Psoas muscle (tissue), 8 donors: ENCODE measurements at places on chromosomes 11 and 22. TPM values are rescaled to one million over a fixed set of nuclear protein-coding genes. Genes with fewer than 3 reads are reported as not detected.

RASD2 gene
- total RNA-seq: 3.5 TPM

ZFTA gene
- total RNA-seq: 8.2 TPM

TLCD5 gene
- total RNA-seq: 2.5 TPM

CD248 gene
- 8.8 TPM for total RNA-seq

MS4A1 gene
- not detected for total RNA-seq

OR51A7 gene
- total RNA-seq: not detected

ARL2 gene
- total RNA-seq: 109 TPM

BDNF gene
- total RNA-seq: 0.17 TPM

C11orf98 gene
- 29.8 TPM for total RNA-seq

GRCh38 chr11:95358511-95359340, 127.7 kb upstream of the SESN3 start:
- DNase-seq: no peak

GRCh38 chr11:27115051-27115650, 74.5 kb downstream of the BBOX1 start:
- no peak for DNase-seq

- no peak for DNase-seq
Observed at GRCh38 chr22:26708256-26709009, 51.0 kb downstream of the MIAT start.

DNA sequence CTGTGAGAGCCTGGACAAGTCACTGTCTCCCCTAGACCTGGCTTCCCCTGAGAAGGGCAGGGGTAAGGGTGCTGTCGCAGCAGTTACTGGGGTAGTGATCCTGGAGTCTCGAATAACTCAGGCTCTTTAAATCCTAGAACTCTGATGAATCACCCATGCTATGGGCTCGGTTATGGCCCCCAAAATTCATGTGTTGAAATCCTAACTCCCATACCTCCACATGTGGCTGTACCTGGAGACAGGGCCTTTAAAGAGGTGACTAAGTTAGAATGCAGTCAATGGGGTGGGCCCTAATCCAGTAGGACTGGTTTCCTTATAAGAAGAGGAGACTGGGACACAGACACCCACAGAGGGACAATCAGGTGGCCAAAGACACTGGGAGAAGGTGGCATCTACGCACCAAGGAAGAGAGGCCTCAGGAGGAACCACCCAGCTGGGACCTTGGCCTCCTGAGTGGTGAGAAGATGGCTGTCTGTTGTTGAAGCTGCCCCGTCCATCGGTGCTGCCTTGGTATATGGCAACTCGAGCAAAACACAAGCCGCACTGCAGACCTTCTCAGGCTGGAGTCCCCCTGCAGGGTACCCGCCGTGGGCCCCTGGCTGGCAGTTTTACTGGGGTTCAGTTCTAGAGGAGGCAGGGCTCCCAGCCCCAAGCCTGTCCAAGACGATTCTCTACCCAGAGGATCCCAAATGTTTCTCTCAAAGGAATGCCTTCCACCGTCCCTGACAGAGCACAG, 48.8 kb upstream of the SHISAL1 start:
- DNase-seq: peak; percentile 7

DNA sequence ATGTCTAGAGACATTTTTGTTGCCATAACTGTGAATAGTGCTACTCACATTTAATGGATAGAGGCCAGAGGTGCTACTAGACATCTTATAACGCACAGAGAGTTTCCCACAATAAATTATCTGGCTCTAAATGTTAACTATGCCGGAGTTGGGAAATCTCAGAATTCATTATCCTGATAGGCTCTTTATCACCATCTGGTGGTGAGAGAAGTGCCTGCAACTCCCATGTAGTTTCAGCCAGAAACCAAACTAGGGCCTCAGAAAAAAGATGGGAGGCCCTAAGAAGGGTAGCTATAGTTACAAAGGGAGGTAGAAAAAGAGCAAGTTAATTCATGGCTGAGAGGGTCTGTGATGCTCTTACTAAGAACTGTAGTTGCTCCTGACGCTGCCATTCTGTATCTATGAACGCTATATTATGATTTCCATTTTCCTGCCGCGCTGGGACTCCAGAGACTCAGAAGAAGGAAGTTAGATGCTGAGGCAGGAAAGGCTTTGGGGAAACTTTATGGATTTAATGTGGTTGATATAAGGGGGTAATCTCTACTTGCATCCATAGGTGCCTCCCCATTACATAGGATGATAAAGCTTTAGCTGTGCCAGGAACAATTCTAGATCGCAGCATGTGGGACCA, 22.9 kb upstream of the MRPL17 start:
- no peak for DNase-seq

- DNase-seq: no peak
Observed at GRCh38 chr11:74723511-74723910, 7.7 kb downstream of the CHRDL2 start.

- no peak for DNase-seq
Observed at GRCh38 chr11:111557425-111558111, 17.0 kb downstream of the LAYN start.

DNA sequence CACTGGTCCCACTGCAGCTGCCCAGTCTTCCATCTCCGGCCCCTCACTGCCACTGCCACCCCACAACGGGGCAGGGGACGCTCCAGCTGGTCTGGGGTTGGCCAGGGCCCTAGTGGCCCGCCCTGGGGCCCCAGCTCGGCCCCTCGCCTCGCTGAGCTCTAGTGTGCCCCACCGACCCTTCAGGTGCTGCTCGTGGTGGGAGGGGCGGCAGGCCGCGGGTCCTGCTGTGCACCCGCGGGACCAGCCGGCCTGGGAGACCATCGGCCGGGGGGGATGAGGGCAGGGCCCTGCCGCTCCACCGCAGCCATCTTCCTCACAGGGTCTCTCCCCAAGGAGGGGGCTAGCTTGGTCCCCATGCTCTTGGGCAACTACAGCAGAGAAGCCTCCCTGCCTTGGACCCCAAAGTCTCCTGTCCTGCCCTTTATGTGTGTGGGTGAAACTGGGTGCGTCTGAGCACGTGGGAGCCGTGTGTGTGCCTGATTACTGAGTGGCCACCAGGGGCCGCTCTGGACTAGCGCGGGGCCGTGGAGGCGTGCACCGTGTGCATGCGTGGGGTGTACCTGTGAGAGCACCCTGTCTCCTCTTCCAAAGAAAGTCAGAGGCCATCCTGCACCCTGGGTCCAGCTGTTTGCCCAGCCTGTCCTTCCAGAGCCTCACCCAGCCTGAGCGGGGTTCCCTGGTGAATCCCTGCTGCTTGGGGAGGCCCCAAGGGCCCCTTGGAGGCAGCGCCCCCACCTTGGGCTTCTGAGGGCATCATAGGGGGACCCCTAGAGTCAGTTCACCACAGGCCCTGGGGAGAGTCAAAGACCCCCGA, 6.0 kb upstream of the ACR start:
- DNase-seq: no peak

- DNase-seq: no peak
Observed at GRCh38 chr22:45673482-45674175, 2.0 kb downstream of the ATXN10 start.

GRCh38 chr11:68471360-68472340, 11.1 kb downstream of the PPP6R3 start:
- DNase-seq: no peak

DNA sequence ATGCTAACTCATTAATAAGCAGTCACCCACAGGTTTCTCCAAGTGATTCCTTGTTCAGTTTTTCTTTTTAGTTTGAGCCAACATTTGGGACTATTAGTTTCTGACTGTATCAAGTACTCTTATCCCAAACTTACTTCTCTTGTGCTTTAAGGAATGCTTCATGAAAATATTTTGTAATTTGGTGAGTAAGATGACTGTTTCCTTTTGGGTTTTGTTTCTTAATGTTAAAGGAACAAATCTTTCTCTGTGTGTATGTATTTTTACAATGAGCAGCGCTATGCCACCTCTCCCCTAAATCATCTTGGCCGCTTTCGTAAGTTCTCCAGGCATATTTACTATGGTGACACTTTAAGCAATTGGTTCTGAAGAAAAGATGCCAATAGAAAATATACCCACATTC, 72.4 kb downstream of the LDLRAD3 start:
- no peak for DNase-seq

DNA sequence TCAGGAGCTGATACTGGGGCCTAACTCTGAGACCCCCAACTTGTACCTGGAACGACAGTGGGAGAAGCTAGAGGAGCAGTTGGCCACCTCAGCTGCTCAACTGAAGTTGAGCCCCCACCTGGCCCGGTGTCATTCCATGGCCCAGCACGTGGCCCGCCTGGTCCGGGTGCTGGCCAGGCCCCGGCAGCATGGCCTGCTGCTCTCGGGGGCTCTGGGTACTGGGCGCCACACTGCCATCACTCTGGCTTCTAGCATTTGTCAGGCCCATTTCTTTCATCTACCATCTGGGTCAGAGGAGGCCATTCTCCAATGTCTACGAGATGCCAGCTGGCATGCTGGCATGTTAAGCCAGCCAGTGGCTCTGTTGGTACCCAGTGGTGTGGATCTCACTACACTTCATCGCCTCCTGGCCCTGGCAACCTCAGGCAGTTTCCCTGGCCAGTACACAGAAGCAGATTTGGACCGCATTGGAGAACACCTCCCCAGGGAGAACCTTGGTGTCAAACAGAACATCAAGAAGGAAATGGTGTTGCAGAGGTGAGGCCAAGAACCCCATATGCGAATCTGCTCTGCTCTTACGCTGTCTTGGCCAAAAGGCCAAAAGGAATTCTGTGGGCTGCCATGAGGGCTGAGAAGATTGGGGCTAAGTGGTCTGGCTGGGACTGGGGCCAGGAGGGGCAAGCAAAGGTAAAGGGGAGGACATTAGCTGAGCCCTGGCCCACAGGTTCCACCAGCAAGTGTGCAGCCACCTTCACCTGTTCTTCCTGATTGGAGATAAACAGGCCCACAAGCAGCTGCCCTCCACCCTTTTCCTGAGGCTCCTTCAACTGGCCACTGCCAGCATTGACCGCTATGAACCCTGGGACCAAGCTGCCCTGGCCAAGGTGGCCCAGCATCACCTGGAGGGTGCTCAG, 45.4 kb downstream of the RRP8 start:
- DNase-seq: no peak

DNA sequence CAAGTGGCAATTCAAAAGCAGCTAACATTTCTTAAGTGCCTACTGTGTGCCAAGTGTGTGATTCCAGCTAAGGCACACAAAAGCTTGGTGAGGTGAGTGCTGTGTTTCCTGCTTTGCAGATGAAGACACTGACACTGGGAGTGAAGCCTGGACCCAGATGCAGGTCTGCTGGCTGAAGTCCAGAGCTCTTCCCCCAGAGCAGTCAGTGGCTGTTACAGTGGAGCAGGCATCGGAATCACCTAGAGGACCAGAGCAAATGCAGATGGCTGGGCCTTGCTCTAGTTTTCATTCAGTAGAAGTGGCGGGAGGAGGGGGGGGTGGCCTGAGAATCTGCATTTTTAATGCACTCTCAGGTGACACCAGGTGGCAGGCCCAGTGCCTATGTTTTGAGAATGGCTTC, 342.3 kb downstream of the CADM1 start:
- no peak for DNase-seq

GRCh38 chr11:73414977-73415651, 38.9 kb downstream of the RELT start:
- no peak for DNase-seq

DNA sequence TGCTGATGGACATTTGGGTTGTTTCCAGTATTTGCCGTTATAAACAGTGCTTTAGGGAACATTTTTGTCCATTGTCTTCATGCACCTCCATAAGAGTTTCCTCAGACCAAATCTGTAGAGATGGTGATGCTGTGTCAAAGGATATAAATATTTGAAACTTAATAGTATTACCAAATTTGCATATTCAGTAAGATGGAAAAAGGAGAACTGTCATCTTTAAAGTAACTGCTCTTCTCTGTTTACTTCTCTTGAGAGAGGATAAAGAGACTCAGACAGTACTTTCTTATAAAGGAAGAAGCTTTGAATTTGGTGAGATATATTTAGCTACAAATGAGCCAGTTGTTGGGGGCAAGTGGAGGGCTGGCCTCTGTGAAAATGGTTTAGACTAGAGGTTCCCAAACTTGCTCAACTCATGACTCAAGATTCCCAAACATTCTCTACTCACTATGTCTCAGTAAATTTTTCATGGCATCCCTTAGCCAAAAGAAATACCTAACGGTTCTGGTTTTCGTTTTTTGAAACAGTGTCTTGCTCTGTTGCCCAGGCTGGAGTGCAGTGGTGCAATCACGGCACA, 26.2 kb downstream of the SHISA8 start:
- DNase-seq: no peak

GRCh38 chr11:45345491-45345890, 59.4 kb upstream of the SYT13 start:
- no peak for DNase-seq

GRCh38 chr11:73400293-73400692, 24.1 kb downstream of the RELT start:
- no peak for DNase-seq

DNA sequence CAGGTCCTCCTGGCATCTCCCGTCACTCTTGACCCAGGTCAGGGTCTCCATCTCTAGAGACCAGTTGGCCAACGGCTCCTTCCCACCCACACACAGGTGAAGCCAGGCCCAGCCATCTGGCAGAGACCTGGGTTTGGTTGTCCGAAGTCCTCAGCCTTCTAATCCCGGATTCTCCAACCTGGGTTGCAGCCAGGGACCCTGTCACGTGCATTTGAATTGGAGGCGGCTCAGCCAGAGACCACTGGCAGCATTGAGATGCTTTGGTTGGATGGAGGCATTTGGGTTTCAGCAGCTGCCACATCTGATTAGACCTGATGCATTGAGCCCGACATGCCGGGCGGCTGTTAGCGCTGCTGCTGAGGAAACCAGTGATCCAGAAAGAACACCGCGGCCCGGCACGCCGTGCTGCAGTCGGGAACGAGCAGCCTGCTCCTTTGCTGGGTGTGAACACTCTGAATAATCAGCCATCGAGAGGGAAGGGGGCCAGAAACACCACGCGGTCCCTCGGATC, 163.2 kb downstream of the BRD1 start:
- DNase-seq: no peak

GRCh38 chr22:27387561-27387960, 414.0 kb downstream of the MN1 start:
- DNase-seq: no peak

- DNase-seq: no peak
Observed at GRCh38 chr11:16784097-16784496, 45.6 kb downstream of the C11orf58 start.

GRCh38 chr22:20000246-20001081, 16.2 kb downstream of the ARVCF start:
- peak; percentile 9 for DNase-seq
